Iris pigment epithelial cell (primary cell): ENCODE measurements at places on chromosomes 6 and 20.

DNA sequence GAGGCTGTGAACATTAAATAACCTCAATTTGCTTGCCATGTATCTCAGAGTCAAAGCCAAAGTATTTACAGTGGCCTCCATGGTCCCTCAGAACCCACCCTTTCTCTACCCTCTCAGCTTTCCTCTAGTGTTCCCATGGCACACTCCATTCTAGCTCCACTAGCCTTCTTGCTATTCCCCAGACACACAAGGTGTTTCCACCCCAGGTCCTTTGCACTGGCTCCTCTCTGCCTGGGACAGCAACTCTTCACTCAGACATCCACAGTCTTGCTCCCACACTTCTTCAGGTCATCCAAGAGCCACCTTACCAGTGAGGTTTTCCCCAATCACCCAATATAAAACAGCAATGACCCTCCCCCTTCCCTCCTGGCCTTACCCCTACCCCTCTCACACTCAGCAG is 56.5 kb upstream of the PLEKHG1 start:
- no peak for DNase-seq

DNA sequence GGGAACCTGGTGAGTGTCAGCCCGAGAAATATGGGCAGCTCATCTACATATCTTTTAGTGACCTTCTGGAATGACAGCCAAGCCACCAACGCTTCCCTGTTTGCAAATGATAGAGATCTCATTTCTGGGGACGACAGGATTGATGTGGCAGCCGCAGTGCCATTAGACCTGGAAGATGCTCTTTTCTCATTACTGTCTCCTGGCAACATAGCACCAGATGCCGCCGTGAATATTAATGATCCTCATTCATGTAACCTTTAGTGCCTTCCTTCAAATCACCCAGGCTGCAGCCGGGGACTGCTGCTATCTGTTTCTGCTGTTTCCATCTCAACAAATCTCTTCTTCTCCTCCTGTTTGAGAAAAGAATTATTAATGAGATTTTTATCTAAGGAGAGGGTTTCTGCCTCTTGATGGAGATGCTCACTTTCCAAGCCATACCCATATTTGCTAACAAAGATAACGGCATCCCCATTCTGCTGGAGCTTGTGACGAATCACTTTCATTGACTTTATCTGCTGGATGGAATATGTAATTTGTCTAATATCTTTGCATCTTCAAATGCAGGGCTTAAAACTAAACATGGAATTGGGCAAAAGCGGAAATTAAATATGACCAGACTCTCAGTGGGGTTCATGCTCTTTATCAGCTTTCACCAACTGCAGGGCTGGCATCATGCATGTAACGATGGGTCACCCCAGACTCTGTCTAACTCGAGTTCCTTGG is 74.8 kb upstream of the KIF16B start:
- no peak for DNase-seq

GRCh38 chr6:90938122-90938521 is 351.2 kb upstream of the MAP3K7 start:
- DNase-seq: no peak

DNA sequence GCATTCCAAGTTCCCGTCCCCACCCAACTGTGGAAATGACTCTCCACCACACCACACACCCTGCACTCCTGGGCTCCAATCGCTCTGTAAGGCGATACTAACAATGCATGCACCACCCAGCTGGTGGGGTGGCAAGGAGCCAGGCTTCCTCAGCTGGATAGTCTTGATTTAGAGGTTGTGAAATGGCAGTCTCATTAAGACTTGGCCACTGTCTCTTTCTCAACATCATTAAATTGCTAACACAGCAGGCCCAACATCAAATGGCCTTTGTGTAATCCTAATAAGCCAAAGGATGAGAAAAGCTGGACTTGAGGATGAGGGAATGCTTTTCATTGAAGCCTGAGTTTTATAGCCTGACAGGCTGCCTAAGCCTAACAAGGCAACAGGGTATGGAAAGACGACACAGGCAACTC is 223.7 kb downstream of the GMDS start:
- peak; percentile 62 for DNase-seq

DNA sequence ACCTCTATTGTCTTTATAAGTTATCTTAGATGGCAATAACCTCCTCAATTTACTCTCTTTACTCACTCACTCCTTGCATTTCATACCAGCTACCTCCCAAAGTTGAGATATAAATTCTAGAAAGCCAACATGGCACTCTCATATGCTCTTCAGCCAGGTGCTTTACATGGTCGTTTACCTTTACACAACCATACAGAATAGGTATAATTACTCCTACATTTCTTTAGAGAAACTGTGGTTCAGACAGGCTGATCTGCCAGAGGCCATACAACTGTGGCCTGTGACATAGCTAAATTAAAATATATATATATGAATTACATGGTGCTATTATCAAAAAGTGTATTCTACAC is 45.7 kb downstream of the HBS1L start:
- DNase-seq: no peak

- DNase-seq: no peak
Measured at GRCh38 chr20:62331347-62331746, 28.6 kb downstream of the ADRM1 start.

DNA sequence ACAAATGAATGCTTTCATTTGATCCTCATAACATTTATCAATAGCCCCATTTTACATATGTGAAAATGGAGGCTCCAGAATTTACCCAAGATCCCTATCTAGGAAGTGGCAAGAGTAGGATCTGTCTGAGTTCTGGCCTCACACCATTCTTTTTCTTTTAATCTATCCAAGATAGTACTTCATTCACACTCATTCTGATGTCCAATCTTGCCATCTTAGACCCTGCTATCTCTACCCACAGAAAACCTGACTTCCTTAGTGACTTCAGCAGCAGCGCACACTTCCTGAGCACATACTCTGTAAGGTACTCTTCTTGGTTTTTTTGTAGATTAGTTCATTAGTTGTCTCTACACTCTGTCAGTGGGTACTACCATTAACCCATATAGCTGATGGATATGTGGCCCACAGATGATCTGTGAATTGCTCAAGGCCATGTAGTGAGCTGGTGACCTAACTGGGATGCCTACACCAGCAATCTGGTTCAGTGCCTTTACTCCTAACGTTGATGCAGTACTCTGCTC is 36.3 kb downstream of the COX4I2 start:
- DNase-seq: no peak

- no peak for DNase-seq
Measured at GRCh38 chr20:57688864-57689263, 21.0 kb downstream of the PMEPA1 start.

DNA sequence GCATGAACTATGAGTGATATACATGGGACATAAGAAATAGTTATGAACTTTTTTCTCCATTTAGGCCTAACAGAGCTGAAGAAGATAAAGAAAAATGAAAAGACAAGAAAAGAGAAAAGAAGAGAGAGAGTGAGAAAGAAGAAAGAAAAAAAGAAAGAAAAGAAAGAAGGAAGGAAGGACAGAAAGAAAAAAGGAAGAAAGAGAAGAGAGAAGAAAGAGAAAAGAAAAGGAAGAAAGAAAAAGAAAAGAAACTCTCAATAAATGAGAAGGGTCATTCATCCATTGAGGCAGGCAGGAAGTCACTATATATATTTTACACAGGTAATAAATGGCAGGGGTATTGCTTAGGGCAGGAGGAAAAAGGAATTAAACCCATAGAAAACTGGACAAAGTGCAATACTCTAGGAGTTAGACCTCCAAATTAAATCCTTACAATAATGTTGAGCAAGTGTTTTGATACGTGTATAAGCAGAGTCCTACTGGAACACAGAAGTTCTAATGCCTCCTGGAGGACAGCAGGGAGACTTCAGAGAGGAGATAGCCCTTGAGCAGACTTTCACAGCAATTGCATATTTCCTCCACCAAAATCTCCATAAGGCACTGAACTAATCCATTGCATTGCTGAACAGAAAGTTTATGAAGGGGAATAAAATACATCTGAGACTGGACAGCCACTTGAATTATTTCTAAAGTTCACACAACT is 86.4 kb upstream of the TENT5A start:
- DNase-seq: peak; percentile 6

DNA sequence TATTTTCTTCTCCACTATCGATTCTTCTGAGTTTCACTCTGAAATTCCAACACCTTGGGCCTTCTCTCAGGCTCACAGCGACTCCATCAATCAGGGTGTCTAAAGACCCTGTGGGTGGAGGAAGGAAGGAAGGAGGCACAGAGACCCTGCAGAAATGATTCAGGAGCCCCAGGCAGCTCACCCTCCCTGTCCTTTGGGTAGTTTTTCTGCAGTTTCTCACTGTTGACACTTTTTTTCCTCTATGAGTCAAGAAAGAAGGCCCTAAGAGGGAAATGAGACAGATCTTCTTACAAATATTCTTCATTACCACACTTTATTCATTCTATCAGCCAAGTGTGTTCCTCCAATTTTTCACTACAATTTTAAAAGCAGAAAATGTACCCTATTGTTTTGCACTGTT is 34.2 kb upstream of the TBXT start:
- DNase-seq: no peak

- DNase-seq: peak; percentile 44
Measured at GRCh38 chr6:142566628-142567396, 265.0 kb downstream of the ADGRG6 start.

- no peak for DNase-seq
Measured at GRCh38 chr20:62449951-62450691, 22.8 kb upstream of the RBBP8NL start.

GRCh38 chr20:4787069-4787468 is 65.4 kb downstream of the PRND start:
- DNase-seq: peak; percentile 36

- DNase-seq: peak; percentile 82
Measured at GRCh38 chr6:140744659-140745320, 1370.3 kb upstream of the CITED2 start.

DNA sequence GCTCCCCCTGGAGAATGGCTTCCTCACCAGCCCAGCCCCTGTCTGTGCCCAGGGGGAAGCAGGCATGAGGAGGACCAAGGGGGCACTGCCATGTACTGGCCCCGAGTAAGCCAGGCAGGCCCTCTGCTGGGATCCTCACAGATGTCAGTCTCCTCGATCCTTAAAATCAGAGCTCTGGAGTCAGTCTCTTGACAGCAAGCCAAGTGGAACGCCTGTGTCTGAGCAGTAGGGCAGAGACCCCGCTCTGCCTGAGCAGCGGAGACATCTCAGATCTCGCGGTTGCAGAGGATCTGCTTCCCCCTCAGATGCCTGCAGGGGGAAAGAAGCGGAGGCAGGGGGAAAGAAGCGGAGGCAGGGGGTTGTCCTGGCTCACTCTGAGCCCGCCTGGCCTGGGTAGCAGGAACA is 92.6 kb downstream of the SNX5 start:
- DNase-seq: no peak

DNA sequence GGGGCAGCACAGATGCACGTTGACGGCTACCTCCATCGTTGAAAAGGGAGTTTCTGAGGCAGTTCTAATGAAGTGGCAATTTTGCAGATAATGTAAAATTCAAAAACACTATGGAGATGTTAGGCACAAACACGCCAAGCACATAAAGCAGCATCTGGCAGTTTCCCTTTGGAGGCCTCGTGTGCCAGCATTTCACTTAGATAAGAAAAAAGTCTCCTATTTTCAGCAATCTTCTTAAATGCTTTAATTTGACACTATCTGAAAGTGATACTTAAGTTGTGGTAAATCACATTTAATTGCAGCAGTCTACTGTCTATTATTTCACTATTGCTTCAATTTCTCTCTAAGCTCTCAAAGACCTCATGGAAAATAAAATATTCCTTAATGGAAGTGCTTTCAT is 125.3 kb upstream of the PROKR2 start:
- DNase-seq: no peak

DNA sequence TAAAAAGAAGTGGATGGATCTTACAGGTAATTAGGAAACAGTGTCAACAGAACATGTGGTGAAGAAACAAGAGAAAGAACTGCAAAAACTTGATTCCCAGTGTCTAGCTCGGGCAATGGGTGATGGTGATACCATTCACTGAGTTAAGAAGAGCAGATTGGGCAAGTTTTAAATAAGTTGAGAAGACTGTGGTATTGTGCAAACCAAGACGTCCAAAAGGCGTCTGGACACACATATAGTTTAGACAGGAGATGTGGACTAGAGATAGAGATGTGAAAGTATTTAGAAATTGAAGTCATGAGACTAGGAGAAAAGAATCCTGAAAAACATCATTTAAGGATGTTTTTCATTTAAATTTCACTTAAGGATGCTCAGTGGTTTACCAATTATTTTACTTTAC is 53.9 kb downstream of the CDK19 start:
- no peak for DNase-seq

- no peak for DNase-seq
Measured at GRCh38 chr20:52496191-52496590, 304.6 kb upstream of the ZFP64 start.
